ENCODE measurements at places on chromosomes 7 and 10. TPM values are rescaled to one million over a fixed set of nuclear protein-coding genes. Genes with fewer than 3 reads are reported as not detected.

Gene MET
- 8.3 TPM for total RNA-seq

GRCh38 chr7:36925691-36926090 lies 201.4 kb upstream of the AOAH start:
- DNase-seq, result no peak

DNA sequence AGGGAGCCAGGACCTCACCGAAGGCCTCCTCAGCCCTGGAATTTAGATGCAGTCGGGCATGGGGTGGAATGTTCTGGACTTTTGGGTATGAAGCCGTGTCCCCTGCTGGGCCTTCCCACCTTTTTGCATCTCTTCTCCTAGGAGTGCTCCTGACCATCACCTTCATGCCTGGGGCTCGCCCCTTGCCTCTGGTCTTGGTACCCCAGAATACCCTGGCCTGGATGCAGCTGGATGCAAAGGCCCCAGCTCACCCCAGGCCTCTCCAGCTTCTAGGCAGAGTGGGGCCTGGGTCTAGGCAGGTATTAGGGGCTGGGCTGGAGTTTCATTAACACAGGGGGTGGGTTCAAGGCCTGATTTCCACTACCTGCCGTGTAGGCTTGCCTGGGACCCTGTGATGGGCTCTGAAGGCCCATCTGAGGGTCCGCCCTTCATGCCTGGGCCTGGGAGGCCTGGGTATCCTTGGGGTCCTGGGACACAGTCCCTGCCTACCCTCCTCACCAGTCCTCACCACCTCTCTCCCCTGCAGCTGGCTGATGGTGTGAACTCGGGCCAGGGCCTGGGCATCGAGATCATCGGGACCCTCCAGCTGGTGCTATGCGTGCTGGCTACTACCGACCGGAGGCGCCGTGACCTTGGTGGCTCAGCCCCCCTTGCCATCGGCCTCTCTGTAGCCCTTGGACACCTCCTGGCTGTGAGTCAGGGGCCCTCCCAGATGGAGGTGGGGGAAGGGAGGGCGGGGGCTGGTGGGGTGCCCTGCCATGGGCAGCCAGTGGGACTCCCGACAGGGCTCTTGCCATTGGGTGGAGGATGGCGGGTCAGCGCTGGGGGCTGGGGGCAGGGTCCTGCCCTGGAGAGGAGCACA lies 10.1 kb downstream of the AQP1 start:
- DNase-seq, result peak; percentile 37

Gene SEC61G
- total RNA-seq, result 1,400 TPM

GRCh38 chr10:21195252-21195651 lies 298.1 kb upstream of the NEBL start:
- DNase-seq, result no peak

Gene PI4K2A
- total RNA-seq, result 14.9 TPM

GRCh38 chr7:5005066-5005465 lies 40.6 kb upstream of the RBAK start:
- DNase-seq, result peak; percentile 16

DNA sequence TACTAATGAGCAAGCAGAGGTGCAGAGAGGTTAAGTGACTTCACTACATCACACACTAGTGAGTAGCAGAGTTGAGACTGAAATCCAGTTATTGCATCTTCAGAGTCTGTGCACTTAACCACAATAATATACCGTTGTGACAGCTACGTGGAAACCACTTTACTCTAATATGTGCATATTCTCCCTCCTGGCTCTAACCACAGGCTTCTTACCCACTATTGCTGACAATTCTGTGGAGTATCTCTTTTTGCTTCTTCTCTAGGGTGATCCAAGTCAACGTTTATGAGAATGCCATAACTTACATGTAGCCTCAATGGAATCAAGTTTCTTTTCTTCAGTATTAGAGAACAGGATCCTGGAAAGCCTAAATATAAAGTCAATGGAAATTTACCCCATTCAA lies 64.2 kb upstream of the MEOX2 start:
- DNase-seq, result no peak

DNA sequence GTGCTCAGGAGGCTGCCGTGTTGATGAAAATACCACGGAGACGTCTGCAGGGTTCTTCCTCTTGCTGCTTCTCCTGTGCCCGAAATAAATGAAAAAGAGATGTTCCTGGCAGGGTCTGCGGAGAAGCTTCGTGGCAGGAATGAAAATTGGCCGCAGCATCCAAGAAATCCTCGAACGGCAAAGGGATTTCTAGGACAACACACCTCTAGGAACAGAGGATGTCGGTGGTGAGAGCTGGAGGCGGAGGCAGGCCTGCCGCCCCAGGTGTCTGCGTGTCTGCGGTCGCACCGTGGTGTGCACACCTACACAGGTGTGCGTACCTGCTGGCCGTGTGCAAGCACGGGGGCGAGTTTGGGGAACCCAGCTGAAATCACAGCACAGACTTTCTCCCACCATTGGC lies 43.4 kb downstream of the TMEM130 start:
- no peak for DNase-seq

- DNase-seq, result no peak
Measured at GRCh38 chr7:37113661-37114355, 334.9 kb downstream of the ELMO1 start.

DNA sequence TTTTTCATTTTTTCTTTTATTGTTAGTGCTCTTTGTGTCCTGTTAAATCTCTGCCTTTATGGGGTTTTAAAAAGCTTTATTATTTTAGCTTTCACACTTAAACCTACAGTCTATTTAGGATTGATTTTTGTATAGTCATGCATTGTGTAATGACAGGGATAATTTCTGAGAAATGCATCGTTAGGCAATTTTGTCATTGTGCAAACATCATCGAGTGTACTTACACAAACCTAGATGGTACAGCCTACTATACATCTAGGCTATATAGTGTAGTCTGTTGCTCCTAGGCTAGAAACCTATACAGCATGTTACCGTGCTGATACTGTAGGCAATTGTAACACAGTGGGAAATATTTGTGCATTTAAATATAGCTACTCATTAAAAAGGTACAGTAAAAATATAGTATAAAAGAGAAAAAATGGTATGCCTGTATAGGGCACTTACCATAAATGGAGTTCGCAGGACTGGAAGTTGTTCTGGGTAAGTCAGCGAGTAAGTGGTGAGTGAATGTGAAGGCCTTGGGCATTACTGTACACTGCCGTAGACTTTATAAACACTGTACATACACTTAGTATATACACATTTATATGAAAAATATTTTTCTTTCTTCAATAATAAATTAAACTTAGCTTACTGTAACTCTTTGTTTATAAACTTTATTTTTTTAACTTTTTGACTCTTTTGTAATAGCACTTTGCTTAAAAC lies 16.0 kb downstream of the UBE2D1 start:
- DNase-seq, result no peak

- DNase-seq, result no peak
Measured at GRCh38 chr7:11430841-11431240, 401.2 kb downstream of the THSD7A start.

- DNase-seq, result no peak
Measured at GRCh38 chr7:35725280-35725680, 30.3 kb upstream of the HERPUD2 start.

DNA sequence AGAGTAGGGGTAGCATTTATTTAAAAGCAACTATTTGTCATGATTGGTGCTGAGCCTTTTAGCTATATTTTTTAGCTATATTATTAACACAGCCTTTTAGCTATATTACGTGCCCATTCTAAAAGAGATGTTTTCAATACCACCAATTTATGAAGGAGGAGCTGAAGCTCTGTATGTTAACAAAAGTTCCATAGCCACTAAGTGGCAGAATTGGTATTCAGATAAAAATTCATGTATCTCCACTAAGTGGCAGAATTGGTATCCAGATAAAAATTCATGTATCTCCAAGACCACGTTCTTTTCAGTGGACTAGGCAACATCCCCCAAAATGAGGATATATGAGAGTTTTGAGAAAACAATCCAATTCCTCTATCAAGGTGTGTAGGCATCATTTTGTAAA lies 268.6 kb downstream of the HGF start:
- no peak for DNase-seq

Gene ZNF804B
- total RNA-seq, result not detected

DNA sequence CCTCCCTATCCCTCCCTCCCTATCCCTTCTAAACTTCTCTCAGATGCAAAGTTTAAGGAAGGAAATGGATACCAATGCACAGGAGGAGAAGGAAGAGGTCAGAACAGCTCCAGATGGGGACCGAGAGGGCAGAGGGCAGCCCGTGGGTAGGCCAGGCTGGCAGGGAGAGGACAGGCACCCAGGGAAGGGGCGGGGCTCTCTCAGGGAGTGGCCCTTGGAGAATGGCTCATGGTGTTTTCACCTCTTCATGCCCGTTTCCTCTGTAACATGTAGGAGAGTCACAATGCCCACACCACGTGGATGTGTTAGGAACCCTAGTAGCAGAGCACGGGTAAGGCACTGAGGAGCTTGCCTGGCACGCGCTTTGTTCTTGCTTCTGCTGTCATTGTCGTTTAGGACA lies 264.5 kb downstream of the CELF2 start:
- no peak for DNase-seq

DNA sequence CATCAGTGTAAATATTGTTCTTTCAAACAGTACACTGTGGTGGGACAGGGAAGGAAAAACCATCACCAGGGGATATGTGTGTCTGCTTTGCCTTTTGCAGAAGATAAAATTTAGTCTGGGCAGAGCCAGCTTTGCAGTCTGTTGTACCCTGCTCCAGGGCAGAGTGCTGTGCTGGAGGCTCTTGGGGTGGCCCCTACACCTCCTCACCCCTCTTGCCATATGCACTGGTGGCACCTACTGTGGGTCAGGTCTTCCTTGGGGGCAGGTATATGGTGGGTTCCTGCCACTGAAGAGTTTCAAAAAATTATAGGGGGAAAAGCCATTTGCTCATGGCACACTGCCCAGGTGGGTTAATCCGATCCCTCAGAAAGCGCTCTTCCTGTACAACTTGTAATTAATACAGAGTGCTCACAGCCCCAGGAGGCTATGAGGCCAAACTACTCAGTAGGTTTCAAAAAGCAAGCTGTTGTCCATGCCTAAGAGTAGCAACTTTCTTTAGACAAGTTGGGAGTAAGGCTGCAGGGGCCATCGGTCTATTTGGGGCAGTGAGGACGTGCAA lies 112.7 kb upstream of the BMPER start:
- no peak for DNase-seq

DNA sequence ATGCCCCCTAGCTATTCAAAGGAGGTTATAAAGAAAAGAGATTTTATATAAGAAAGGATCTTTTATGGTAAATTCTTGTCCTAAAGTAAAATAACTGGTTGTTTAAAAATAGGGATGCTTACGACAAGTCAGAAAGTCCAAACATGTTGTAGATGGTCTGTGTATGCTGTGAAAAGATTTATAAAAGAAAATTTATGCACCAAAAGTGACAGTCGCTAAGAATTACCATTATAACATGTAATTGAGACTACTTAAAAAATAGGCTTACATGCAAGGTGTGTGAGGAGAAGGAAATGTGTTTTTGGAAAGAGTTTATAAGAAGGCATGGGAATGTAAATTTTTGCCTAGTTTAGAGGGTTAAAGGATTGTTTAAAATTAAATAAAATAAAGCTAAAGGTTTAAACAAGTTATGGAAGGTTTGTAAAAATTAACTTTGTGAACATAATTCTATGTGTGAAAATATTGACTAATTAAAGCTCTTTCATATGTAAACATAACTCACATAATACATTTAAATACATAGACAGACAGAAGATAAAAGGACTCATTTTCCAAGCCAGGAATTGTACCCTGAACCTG lies 118.5 kb downstream of the LYZL1 start:
- no peak for DNase-seq

Gene COL1A2
- 4,473 TPM for total RNA-seq

DNA sequence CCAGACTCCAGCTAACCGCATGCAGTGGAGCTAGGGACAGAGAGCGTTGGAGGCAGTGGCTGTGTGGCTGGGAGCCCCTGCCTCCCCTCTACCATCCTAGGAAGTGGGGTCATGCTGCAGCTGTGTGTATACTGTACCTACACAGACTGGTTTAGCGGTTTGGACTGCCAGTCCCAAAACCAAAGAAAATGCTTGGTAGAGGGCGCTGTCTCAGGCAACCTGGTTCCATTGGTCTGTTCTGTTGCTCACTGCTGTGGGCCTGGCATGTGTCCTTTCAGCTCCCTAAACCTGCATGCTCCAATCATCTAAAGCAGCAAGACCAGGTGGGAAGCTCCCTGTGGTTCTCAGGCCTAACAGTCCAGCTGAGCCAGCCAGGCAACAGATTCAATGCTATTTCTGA lies 4.5 kb downstream of the RBP4 start:
- peak; percentile 15 for DNase-seq

- no peak for DNase-seq
Measured at GRCh38 chr10:91341686-91342085, 68.5 kb upstream of the HECTD2 start.

Gene C7orf57
- 0.34 TPM for total RNA-seq

GRCh38 chr7:69696054-69696591 lies 97.8 kb downstream of the AUTS2 start:
- DNase-seq, result no peak

DNA sequence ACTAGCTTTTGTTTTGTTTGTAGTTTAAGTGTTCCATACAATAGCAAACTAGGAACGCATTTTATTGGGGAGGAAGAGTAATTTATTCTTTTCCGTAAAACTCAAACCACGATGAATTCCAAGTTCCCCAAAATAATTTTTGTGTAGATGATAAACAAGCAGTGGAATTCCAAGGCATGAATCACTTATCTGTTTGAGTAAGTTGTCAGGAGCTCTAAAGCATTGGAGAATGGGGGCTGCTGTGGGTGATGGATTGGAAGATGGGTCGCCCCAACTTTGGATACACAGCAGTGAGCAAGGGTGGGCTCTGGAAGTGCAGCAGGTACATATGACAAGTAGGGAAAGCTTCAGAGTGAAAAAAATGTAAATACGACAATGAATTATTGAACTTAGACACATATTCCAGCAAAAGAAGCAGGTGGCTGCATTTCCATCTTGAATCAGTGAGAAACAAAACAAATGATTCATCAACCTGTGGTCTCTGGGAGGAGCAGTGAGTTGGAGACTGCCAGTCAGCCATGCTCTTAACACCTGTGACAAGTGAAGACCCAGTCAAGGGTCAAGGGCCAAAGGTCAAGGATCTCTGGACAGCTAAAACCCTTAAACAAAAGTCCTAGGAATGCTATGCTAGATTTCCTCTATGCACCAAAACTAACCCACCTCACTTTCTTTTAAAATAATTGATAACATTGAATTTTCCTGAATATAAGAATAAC lies 34.2 kb upstream of the ADRB1 start:
- no peak for DNase-seq

DNA sequence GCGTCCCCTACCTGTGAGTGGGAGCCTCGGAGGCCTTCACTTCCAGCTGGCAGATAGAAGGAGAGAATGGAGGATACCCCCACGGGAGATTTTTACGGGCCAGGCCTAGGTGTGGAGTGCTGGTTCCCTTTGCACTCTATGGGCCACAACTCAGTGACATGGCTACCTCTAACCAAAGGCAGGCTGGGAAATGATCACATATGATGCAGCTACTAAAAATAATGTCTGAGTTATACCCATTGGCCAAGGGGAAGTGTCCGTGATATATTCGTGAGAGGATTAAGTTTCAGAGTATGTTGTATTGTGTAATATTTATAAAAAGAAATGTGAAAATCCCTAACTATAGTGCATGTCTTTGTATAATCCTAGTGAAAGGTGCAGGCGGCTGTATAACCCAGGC lies 13.5 kb upstream of the HIPK2 start:
- DNase-seq, result no peak

- no peak for DNase-seq
Measured at GRCh38 chr10:28190196-28190595, 112.7 kb downstream of the MPP7 start.

Gene TFR2
- total RNA-seq, result not detected

Gene GPR158
- not detected for total RNA-seq

Gene PRKG1
- total RNA-seq, result not detected

Measured in SJSA1 (cell line).